ENCODE measurements at places on chromosomes 6 and 20.
A peak's percentile ranks its signal among the peaks of the same experiment; 100 is the strongest.

DNA sequence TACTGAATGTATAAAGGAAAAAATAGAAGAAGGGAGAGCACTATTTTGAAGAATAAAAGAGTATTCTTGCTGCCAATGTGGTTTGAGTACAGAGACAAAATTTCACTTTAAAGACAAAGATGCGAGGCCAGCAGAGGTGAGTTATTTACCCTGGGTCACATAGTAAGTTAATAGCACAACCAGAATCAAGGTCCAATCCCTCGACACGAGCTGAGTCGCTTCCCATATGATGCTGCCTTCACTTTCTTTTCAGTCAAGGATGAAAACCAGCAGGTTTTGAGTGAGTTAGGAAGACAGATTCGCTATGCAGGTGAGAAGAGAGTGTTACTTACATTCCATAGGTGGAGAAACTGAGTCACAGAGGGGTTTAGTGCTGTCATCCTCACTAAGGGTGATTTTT, 75.8 kb downstream of the F13A1 start:
- DNase-seq = no peak

GRCh38 chr20:4567170-4567569, 154.5 kb upstream of the PRND start:
- DNase-seq = no peak

GRCh38 chr6:83536034-83536646, 23.8 kb downstream of the PRSS35 start:
- no peak for DNase-seq

- peak; percentile 22 for DNase-seq
Observed at GRCh38 chr6:108561742-108562502, 1.2 kb downstream of the FOXO3 start.

GRCh38 chr6:37262446-37263026, 4.6 kb upstream of the TMEM217 start:
- DNase-seq = no peak

DNA sequence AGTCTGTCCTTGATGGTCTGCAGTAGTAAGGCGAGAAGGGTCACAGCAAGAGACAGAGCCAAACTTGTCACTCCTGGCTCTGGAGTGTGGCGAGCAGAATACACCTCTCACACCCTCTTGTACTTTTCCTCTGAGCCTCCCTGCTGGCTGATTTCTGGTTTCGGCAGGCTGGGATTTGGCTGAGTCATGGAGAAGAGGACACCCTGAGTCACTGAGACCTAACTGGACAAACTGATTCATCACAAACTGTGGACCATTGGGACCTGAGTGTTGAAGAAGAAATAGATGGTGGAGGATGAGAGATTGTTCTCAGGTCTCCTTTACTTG, 101.7 kb downstream of the F13A1 start:
- DNase-seq = peak; percentile 7

- no peak for DNase-seq
Observed at GRCh38 chr20:6347916-6348315, 225.1 kb upstream of the FERMT1 start.

DNA sequence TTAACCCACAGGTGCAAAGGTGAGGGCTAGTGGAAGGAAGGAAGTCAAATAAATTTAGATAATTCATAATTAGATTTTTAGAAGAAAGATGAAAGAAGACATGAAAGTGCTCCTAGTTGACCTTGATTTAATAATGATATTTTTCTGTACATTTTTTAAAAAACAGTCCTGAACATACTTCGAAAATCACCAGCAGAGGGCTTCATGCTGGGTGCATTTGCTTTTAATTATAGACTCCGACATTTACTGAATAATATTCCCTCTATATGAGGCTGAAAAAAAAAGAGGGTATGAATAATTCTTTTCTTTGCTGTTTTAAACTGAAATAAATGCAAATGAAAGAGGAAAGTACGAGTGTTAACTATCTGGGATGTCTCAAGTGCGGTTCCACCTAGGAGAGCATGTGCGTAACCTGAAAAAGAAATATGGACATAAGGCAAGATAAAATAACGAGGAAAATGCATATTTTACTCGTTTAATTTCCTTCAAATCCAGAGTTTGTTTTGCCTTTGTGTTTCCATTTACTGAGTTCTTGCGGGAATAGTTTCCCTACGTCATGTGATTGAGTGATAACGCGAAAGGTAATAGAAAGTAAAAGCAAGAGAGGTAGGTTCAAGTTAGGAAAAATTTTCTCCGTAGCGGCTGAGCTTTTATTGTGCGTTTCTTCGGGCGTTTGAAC, 3.1 kb upstream of the TFAP2B start:
- DNase-seq = peak; percentile 8

DNA sequence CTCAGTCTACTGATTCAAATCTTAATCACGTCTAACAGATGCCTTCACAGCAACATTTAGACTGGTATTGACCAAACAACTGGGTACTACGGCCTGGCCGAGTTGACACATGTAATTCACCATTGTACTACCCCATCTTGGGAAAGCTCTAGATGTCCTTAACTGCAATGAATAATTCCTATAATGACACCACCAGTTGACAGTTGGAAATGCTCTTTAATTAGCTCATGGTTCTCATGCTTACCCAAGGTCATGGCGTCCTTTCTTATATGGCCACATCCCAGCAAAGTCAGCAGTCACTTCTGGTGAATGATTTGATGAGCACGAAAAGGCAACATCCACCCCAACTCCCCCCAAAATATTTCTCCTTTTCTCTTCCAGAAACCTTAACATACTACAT, 150.9 kb downstream of the MYLK4 start:
- DNase-seq = no peak

DNA sequence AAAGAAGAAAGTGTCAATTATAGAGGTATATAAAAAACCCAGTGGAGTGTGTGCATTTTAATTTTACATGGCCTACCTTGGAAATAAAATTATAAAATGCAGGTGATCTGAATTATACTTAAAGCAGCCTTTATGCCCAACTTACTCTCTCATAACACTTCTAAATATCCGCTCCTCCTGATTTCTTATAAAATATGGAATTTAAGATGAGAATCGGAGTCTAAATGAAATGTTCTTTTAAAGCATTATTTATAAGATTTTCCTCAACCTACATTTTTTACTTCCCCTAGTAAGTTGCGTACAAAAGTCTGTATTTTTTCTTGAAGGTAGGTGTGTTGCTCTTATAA, 3.5 kb downstream of the CITED2 start:
- no peak for DNase-seq

- DNase-seq = no peak
Observed at GRCh38 chr6:14977747-14978382, 268.0 kb upstream of the JARID2 start.

DNA sequence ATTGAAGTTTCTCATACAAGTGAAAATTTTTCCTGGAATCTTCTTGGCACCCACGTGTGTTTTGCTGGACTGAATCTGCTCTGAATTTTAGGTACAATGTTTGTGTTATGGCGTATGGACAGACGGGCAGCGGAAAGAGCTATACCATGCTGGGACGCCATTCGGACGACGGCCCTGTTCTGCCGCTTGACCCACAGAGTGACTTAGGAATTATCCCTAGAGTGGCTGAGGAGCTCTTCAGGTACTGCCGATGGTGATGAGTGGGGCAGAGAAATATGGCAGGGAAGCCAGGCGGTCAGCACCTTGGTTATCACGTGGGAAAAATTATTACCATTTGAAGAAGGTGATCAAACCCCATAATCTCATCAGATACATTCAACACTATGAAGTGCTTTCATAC, 36.3 kb downstream of the KIF25 start:
- no peak for DNase-seq
